ENCODE measurements at places on chromosomes 16 and 17. TPM values are rescaled to one million over a fixed set of nuclear protein-coding genes. Genes with fewer than 3 reads are reported as not detected.

The NPTX1 gene
- 8.3 TPM for total RNA-seq

The FN3K gene
- total RNA-seq = 0.24 TPM

The STX1B gene
- total RNA-seq = 0.19 TPM

The RFFL gene
- 17.6 TPM for total RNA-seq
